ENCODE measurements at places on chromosomes 4 and X. TPM values are rescaled to one million over a fixed set of nuclear protein-coding genes. Genes with fewer than 3 reads are reported as not detected.

The NR0B1 gene
- not detected for total RNA-seq

- DNase-seq: no peak
These were observed 14.6 kb downstream of the PLP1 start for GRCh38 chrX:103791228-103791627.

The PLXNB3 gene
- 1.0 TPM for total RNA-seq

- no peak for DNase-seq
These were observed 1628.2 kb upstream of the IGFBP7 start for GRCh38 chr4:58738375-58738774.

DNA sequence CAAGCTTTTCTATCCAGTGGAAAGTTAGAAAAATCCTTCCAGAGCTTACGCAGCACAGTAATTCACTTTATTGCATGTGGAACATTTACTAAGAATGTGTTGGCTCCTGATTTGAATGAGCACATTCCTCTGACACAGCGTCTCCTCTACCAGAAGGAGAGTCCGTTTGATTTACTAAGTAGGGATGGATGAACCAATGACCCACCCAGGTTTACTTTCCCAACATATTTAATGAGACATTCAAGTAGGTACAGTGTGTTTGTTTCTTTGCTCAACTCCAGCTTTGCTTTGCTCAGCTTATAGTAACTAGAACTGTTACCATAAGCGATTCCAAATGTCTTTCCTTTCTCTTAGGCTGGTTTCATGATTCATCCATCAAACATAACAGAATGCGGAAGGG is 161.7 kb downstream of the SMARCA1 start:
- no peak for DNase-seq

GRCh38 chr4:112082954-112083586 is 62.2 kb upstream of the FAM241A start:
- peak; percentile 75 for DNase-seq

- DNase-seq: no peak
These were observed 30.7 kb downstream of the MID1IP1 start for GRCh38 chrX:38831949-38832348.

DNA sequence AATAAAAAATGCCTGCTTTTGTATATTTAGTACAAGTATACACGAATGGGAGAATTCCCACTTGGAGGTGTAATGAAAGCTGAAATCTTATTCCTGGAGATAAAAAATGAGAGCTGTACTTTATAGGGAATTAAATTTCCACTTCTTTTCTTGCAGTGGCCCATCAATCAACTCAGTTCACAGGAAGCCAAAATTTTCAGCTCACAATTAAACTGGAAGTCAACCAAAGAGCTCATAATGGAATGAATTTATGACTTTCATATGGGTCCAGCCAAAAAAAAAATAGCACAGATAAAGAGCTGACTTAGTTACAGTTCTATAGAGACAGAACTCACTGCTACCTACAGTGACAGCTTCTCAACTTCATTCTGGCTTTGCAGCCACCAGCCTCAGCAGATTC is 115.2 kb upstream of the TBC1D9 start:
- no peak for DNase-seq

The CXXC4 gene
- total RNA-seq: 0.57 TPM

The NXF2B gene
- 1.9 TPM for total RNA-seq

DNA sequence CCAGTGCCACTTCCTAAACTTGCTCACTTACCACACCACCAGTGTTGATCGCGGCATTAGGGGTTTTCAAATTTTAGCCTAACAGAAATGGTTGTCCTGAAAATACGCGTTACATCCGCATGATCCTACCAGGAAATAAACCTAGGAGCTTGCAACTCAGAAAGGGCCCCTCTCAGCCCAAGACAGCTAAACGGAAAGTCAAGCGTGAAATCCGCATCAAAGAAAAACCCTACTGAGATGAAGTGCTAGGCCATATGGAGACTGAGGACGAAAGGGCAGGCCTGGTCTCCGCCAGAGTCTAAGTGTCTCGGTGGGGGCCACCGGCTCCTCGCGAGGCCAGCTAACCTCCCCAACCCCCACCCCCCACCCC is 626 bp downstream of the YTHDC1 start:
- no peak for DNase-seq

GRCh38 chr4:111454961-111455360 is 690.3 kb upstream of the FAM241A start:
- no peak for DNase-seq

GRCh38 chr4:37802068-37802666 is 24.3 kb upstream of the PGM2 start:
- peak; percentile 71 for DNase-seq

The CT45A1 gene
- 34.0 TPM for total RNA-seq

The SLC25A53 gene
- total RNA-seq: 22.7 TPM

- no peak for DNase-seq
These were observed 23.9 kb upstream of the MXD4 start for GRCh38 chr4:2285613-2286381.

- DNase-seq: peak; percentile 3
These were observed 1689.5 kb upstream of the PCDH10 start for GRCh38 chr4:131459430-131460101.

DNA sequence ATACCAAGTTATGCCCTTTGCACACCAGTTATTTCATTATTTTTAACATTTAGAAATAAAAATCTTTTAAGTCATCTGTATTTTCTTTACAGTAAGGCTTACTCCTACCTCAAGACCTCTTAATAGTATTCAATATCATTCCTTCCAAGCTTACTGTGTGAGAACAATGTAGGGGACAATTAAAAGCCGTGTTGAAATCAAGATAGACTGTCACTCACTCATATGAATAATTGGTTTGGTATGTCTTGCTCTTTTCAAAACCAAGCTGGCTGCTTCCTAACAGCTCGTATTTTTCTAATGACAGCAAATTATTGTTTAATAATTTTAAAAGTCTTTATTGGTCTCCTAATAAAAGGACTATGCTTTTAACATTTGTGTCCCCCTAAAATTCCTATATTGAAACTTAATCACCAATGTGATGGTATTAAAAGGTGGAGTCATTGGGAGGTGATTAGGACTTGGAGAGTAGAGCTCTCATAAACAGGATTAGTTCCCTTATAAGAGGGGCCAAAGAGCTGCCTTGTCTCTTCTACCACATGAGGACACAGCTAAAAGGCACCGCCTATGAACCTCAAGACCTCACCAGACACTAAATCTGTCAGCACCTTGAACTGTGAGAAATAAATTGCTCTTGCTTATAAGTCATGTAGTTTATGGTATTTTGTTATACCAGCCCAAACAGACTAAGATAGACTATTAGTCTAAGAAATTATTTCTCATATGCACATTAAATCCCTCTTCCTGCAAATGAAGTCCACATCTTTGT is 4.1 kb downstream of the ABCB7 start:
- no peak for DNase-seq

The RBMXL3 gene
- not detected for total RNA-seq

The SHROOM4 gene
- total RNA-seq: 0.92 TPM

The RTL9 gene
- total RNA-seq: not detected

The PABPC1L2A gene
- total RNA-seq: not detected

The IL3RA gene
- not detected for total RNA-seq

DNA sequence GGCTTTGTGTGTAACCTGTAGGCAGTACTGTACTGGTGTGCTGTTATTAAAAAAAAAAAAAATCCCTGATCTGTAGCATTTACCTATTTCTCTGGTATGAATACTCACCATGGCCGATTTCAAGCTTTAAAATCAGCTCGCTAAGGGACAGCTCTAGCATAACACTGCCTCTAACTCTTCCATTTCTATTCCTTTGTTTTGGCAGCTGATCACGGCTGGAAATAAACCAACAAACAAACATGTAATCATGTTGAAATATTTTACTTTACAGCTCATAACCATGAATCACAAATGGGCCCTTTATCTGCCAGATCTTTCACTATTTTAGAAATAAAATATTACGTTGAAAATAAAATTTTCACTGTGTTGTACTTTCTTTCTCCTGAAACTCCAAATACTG is 60.5 kb upstream of the IL15 start:
- no peak for DNase-seq

DNA sequence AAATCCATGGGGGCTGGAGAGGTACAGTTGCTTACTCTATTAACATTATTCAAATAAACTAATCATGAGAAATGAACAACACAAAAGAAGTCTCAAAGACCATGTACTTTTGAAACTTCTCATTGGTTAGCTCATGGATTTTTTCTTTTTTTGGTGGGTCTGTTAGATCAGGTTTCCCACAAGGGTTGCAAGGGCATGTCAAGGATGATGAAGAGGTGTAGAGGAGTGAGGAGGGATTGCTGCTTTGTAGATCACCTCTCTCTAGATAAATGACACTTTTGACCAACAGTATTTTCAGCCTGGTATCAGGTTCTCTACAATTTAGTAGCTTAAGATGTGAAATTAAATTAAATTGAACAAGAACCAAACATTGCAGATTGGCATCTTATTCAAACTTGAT is 417.9 kb upstream of the AGA start:
- DNase-seq: no peak

DNA sequence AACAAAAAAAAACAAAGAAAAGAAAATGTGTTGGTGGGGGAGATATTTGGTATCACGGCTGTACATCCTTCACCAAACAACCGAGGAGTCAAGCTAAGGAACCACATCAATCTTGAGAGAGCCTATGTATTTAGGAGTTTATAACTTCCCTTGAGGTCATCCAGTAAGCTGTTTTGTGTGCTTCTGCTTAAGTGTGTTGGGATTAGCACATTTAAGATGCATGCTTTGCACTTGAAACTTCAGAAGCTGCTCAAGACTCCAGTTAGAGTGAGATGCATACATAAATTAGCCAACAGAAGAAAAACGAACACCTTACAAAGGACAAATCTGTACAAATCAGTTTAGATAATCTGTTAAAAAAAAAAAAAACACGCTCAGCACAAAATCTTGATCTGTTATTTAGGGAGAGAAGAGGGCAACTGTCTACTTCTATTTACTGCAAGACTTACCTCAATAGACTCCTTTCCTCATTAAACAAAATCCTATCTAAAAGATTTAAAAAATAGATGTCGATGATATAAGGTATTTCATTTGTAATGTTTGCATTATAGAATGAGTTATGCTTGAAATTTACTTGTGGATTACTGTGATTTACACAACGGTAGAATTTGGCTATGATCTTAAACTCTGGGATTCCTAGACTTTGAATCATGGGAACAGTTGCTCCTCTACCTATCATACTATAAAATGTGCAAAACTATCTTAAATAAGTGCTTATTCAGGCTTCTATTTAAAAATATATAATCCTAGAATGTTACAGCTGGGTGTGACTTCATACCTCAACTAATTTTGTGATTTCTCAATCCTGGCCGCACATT is 53.8 kb upstream of the NAP1L5 start:
- DNase-seq: no peak

DNA sequence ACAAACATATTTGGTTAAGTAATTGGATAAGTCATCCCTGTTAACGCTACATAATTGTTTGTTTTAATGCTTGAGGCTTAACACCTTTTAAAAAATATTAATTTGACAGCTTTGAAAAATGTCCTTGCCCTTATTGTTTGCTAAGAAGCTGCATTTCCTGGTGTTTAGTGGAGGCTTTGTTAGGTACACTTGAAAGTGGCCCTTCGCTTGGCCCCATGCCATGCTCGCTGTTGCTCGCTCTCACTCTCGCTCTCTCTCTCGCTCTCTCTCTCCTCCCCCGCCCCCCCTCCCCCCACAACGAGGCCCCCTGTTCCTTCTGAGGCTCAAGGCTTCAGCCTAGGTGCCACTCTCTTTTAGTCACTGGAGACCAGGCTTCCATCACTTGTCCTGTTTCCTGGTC is 139.6 kb downstream of the DCLK2 start:
- DNase-seq: no peak

The CPE gene
- total RNA-seq: 10.2 TPM

The ANKRD37 gene
- 0.97 TPM for total RNA-seq

DNA sequence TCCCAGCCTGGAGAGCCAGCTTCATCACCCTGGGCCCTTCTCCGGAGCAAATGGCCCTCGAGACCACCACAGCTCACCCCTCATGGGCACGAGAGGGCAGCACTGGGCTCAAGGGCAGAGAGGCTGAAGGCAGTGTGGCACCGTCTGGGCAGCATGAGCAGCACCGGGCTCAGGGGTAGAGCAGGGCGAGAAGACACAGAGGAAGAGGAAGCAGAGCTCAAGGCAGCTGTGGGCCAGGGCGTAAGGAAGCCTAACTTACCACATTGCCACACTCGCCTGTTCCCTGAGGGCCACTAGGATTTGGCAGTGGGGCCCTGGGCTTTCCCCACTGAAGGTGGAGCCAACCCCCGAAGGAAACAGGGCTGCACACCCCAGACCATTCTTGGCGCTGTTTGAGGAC is 15.5 kb downstream of the ZNF185 start:
- DNase-seq: no peak

DNA sequence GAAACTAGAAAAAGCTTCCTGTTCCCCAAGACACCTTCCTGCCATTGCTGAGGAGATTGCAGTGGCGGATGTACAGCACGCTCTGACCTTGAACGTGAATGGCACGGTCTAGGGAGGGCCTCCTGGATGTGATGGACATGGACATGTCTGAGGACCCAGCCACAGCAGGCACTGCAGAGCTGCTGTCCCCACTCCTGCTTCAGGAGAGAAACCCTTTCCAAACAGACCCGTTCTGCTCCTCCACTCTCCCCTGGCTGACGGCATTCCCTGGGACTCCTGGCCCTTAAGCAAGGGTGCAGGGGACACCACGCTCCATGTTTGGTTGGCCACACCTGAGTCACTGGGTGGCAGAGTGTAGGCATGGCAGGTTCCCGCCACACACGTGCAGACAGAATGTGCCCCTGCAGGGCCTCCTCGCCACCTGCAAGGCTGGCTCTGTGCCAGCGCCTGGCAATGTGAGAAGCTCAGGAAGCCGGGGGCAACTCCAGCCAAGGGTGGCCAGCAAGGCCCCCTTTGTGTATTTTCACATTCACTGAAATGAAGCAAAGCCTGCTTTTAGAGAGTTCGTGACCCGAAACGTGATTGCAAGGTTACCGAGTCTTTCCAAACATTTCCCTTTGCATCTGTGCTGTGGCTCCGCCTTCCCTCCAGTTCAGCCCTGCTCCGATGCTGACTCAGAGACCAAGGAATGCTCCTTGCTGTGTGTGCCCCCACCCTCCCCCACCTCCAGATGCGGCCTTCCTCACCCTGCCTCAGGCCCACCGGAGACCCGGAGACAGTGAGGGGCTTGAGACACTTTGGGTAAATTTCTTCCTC is 46.1 kb downstream of the HTRA3 start:
- DNase-seq: peak; percentile 85

The PCDH10 gene
- total RNA-seq: 0.69 TPM

DNA sequence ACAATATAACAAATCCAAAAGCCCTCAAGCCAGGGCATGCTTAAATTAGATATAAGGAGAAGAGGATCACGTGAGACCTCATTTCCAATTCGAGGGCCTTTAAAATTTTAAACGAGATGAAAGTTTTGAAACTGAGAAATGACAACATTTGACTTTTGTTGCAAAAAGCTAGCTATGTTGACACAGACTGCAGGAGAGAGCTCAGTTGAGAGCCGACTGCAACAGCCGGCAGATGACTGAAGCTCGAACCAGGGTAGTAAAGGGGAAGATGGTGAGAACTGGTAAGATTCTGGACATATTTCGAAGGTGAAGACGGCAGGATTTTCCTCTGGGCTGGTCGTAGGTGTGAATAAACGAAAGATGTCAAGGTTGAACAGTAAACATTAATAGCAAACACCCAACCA is 773 bp downstream of the PRMT9 start:
- no peak for DNase-seq

The MAGT1 gene
- total RNA-seq: 34.2 TPM

Measured in Daoy (cell line).